Activated CD8-positive, alpha-beta T cell treated with anti-CD3 and anti-CD28 coated beads, Interleukin-2, amount 10 ng/mL, durations not matched to agents 7 days and 5 days (primary cell): ENCODE measurements at places on chromosomes 16 and 17. TPM values are rescaled to one million over a fixed set of nuclear protein-coding genes. Genes with fewer than 3 reads are reported as not detected.

The CDH3 gene
- not detected for total RNA-seq

- DNase-seq, result no peak
Measured at GRCh38 chr17:15274017-15274416, 8.9 kb upstream of the PMP22 start.

DNA sequence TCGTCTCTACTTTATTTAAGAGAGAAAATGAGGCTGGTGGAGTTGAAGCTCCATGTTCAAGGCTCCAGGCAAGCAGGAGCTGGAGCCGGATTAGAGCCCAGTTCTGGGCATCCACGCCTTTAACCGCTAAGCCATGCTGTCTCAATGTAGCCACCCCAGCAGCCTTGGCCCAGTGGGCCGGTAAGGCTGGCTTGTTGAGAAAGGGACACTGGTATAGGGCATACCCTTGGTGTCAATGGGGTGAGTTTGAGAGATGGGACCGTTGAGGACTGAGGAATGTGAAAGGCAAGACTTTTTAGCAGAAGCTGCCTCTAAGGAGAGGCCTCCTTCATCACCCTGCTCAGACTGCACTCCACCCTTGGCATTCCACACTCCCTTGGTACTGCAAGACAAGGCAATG, 147.4 kb downstream of the CYLD start:
- no peak for DNase-seq

The TNFSF12 gene
- total RNA-seq, result 93.7 TPM

The OR4D1 gene
- 0.50 TPM for total RNA-seq

- DNase-seq, result no peak
Measured at GRCh38 chr17:28983286-28984230, 22.3 kb downstream of the SEZ6 start.

GRCh38 chr16:89113661-89114060, 20.0 kb downstream of the ACSF3 start:
- DNase-seq, result no peak

The ETV4 gene
- total RNA-seq, result 3.9 TPM

DNA sequence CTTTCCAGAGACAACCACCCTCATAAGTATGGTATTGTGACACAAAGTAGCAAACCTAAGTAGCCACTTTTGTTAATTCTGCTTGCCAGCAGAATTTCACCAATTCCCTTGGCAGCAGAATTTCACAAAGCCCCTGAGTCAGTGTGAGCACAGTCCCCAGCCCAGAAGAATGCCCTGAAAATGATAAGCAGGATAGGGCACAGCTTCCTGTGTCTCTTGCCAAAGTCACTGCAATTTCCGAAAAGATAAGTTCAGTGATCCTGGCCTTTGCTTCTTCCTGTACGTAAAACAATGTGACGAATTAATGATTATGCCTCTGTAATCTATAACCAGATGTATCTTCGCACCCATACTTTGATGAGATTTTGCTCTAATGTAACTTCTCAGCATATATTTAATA, 16.0 kb upstream of the WIPF2 start:
- DNase-seq, result no peak

GRCh38 chr16:29025218-29025617, 40.4 kb downstream of the LAT start:
- DNase-seq, result no peak

GRCh38 chr17:77837917-77838316, 120.6 kb upstream of the TNRC6C start:
- DNase-seq, result no peak

DNA sequence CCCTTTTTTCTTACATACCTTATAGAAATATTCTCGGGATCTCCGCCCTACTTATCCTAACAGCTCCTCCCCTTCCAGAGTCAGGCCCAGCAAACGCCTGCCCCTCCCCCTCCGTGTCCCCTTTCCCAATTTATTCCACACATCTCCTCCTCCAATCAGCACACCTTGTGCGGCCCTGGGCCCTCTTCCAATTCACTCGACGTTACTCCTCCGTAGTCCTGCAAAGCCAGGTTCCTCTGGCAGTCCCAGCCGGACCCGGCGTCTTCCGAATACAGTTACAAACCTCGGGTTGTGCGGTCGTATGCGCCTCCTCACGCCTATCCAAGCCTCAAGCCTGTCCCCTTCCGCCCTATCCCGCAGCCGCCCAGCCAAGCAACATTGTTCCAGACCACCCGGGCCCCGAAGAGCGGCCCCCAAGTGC, 677 bp downstream of the CBX1 start:
- DNase-seq, result no peak

- no peak for DNase-seq
Measured at GRCh38 chr16:53031323-53031942, 21.3 kb downstream of the CHD9NB start.

The CFAP119 gene
- 4.8 TPM for total RNA-seq

The BEAN1 gene
- total RNA-seq, result not detected

GRCh38 chr17:71111934-71112333, 942.6 kb downstream of the KCNJ2 start:
- DNase-seq, result no peak

GRCh38 chr17:47649972-47650524, 329 bp downstream of the KPNB1 start:
- DNase-seq, result peak; percentile 71

- no peak for DNase-seq
Measured at GRCh38 chr17:36824678-36825101, 112.6 kb upstream of the LHX1 start.

DNA sequence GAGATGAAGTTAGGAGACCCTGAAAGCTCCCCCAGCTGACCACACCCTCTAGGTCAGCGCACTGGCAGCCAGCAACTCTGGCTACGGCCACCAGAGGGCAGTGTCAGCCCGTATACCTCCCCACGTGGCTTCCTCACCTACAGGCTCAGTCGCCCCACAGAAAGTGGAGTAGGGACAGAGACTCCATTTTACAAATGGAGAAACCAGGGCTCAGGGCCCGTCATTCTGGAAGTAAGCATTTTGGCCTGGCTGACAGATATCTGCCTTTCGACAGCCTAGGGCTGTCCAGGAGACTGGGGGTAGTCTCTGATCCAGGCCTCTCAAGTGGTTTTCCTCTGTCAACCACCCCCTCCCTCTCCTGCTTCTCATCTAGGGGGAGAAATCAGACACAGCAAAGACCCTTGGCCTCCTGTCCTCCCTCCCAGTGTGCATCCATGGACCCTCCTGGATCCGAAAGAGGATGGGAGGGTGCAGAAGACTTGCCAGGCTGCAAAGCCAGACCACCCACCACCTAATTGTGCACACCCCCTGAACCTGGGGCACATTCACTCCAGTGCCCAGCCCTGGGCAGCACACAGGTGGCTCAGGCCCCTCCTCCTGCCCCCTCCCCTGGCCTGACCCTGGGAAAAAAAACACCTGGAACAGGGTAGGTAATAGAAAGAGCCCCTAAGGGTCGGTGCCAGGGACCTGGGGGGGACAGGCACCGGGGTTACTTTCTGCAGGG, 3.8 kb upstream of the HAP1 start:
- DNase-seq, result peak; percentile 86

- no peak for DNase-seq
Measured at GRCh38 chr17:34665150-34665806, 85.9 kb downstream of the TMEM132E start.

DNA sequence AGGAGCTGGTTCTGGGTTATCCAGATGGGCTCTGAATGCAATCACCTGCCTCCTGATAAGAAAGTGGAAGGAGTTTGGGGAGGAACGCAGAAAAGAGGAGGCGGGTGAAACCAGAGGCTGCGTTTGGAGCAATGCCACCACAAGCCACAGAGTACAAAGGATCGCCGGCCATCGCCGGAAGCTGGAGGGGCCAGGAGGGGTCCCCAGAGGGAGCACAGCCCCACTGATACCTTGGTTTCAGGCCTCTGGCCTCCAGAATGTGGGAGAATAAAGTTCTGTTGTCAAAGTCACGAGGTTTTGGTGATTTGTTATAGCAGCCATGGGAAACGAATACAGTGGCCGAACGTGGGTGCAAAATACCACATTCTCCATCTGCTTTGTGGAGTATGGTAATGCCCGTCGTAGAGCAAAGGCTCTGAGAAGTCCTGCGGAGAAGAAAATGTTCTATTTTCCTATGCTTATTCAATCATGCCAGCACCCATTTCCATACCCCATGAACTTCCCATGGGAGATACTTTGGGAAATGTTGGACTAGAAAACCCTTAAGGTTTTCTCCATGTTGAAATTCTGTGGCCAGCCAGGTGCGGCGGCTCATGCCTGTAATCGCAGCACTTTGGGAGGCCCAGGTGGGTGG, 51.4 kb downstream of the ZDHHC7 start:
- DNase-seq, result no peak

The B4GALNT2 gene
- not detected for total RNA-seq

DNA sequence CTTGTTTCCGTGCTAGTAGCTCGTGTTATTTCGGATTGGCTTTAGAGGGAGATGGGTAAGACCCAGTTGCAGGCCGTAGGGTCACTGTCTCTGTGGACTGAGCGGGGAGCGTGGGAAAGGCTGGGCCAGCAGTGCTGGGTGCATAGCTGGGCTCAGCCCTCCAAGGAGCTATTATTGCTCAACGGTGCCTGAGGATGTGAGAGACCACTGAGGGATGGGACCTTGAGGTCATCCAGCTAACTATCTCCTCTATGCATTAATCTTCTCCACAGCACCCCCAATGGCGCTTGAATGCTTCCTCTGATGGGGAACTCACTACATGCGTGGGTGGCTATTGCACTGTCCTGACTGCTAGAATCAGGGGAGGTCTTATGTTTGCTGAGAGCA, 126.1 kb upstream of the FOXF1 start:
- DNase-seq, result no peak

The AP2B1 gene
- total RNA-seq, result 161 TPM

- DNase-seq, result no peak
Measured at GRCh38 chr17:10224582-10225195, 26.3 kb upstream of the GAS7 start.

The PRSS33 gene
- not detected for total RNA-seq

The NKD1 gene
- total RNA-seq, result 0.26 TPM

GRCh38 chr17:82031303-82031884, at the start of gene RAC3:
RAC3 (plus strand) TSS chr17:82031678; CDS start chr17:82031762, 84 bp downstream.
- DNase-seq, result no peak

DNA sequence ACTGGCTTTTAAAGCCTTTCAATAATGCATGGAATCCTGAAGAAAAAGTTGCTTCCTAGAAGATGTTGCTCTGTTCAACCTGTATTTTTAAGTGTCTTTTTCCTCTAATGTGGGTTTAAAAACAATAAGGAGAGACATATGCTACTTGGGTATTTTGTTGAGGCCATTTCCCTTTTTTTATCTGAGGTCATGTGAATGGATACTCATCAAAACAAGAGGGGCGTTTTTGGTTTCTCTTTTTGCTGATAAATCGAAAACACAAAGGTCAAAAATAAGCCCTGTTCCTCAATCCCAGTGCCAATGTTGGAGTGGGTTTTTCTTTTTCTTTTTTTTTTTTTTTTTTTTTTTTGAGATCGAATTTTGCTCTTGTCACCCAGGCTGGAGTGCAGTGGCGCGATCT, 468.0 kb upstream of the RBFOX1 start:
- DNase-seq, result no peak

GRCh38 chr17:81922566-81923301, 4.8 kb upstream of the SIRT7 start:
- no peak for DNase-seq

- DNase-seq, result no peak
Measured at GRCh38 chr16:67857547-67858233, 10.2 kb upstream of the CENPT start.
